ENCODE measurements at places on chromosomes 4 and X. TPM values are rescaled to one million over a fixed set of nuclear protein-coding genes. Genes with fewer than 3 reads are reported as not detected.

The MUC7 gene
- not detected for total RNA-seq

The NAP1L3 gene
- 0.32 TPM for total RNA-seq

The WFS1 gene
- 12.8 TPM for total RNA-seq

The RTL9 gene
- 0.16 TPM for total RNA-seq

The GK gene
- 2.0 TPM for total RNA-seq

The NLRP2B gene
- not detected for total RNA-seq

The FAT4 gene
- total RNA-seq, result 1.4 TPM

The GNRHR gene
- total RNA-seq, result not detected

The DMP1 gene
- not detected for total RNA-seq
